ENCODE measurements at places on chromosomes 1 and 21.

DNA sequence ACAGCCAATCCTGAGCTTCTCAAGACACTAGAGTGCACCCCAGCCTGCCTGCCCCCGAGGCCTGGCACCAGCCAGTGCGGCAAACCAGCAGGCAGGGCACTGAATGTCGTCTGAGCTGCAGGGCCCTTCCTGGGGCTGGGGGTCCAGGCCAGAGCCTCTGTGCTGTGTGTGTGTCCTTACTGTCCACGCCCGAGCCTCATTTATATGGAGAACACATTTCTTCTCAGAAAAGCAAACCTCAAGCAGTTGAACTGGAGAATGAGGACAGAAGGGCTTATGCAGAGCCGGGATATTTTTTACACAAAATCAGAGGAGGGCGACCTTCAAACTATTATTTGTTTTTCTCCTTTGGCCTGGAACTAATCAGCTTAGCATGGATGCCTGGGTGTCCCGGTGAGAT is 52.7 kb downstream of the POFUT2 start:
- no peak for DNase-seq

DNA sequence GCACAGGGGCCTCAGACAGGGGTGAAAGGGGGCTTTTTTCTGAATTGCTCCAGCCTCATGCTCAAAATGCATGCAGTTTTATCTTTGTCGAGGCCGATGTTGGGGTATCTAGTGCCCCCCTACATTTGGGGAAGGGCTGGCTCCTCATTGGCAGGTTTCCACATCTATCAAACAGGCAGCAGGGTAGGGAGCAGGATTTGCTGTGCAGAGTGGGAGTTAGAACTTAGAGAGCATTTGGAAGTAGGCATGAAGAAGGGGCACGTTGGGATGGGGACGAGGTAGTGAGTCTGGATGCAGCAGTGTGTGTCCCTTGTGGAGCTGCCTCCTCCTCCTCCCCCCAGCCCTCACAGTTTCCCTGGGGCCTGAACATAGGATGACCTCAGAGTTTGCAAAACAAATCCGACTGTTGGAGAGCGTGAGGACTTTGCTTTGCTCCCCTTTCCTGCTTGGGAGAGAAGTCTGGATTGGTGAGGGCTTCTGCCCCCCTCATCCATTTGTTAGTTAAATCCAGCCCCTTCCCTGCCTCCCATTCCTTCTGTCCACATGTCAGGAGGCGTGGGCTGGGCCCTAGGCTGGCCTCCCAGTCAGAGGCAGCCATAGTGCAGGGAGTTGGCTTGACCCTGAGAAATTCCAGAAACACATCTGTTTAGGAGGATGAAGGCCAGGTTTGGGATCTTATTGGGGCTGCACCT is 36.9 kb upstream of the GPR37L1 start:
- no peak for DNase-seq

- peak; percentile 13 for DNase-seq
These were observed 143.0 kb downstream of the ELAVL4 start for GRCh38 chr1:50251702-50252101.

- no peak for DNase-seq
These were observed 320.7 kb downstream of the AJAP1 start for GRCh38 chr1:4974981-4975685.

DNA sequence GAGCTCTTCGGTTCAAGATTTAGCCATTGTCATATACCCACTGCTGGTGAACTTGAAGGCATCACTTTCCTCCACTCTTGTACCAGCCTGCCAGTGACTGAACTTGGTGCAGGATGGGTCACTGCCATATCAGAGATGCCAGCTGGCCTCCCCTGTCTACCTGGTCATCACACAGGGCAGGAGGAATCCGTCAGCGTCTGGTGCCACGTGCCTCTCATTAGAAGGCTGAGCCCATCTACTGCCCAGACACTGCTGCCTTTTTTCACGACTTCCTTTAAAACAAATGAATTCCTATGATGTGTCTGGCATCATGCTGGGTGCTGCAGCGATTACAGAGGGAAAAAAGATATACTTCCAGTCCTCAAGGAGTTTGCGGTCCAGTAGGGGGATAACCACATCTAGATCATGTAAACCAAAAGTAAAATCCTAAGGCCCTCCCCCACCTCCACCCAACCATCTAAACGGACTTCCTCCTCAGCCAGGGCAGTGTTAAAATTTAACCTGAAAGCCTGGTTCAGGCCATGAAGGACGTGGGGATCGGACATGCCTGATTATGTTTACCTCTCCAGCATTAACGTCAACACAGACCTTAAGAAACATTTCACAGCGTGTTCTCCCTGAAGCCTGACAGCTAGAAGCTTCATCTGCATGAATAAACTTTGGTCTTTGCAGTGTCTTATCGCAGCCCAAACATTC is 29.2 kb upstream of the PDE9A start:
- no peak for DNase-seq

GRCh38 chr1:47529520-47530098 is 91.8 kb downstream of the FOXD2 start:
- no peak for DNase-seq

DNA sequence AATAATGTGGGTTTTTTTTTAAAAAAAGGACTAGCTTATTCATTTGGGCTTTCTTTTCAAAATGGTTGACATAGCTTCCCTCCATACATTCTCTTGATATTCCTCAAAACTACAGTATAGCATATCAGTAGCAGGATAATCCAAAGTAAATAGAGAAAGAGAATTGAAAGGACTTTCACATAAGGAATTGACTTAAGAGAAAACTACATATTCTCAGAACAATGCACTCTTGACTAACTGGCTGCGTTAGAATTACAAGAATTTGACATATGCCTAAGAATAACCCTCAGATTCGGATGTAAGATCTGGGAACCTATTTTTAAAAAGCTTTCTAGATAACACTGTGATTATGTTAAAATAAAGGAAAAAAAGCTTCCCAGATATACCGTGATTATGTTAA is 3.1 kb downstream of the PRKAB2 start:
- peak; percentile 58 for DNase-seq

DNA sequence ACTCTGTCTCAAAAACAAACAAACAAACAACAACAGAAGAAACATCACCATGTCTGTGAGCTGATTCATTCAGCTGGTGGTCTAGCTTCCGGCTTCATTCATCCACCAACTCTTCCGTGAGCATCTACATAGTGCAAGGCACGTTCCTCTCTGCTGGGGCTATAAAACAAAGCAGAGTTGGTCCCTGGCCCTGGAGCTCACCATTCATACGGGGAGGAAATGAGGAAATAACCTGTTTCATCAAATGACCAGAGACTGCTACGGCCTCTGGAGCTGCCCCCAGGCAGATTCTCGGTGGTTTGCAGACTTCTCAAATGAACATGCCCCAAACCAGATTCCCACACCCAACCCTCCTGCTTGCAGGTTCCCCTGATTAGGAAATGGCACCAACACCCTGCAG is 41.0 kb upstream of the ID3 start:
- DNase-seq, result no peak

DNA sequence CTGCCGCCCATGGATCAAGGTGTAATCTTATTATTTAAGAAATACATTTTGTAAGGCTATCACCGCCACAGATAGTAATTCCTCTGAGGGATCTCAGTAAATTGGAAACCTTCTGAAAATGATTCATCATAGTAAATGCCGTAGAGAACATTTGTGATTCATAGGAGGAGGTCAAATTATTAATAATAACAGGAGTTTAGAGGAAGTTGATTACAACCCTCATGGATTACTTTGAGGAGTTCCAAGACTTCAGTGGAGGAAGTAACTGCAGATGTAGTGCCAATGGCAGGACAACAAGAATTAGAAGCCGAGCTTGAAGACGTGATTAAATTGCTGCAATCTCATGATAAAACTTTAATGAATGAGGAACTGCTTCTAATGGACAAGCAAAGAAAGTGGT is 280.1 kb downstream of the PTPRC start:
- no peak for DNase-seq

DNA sequence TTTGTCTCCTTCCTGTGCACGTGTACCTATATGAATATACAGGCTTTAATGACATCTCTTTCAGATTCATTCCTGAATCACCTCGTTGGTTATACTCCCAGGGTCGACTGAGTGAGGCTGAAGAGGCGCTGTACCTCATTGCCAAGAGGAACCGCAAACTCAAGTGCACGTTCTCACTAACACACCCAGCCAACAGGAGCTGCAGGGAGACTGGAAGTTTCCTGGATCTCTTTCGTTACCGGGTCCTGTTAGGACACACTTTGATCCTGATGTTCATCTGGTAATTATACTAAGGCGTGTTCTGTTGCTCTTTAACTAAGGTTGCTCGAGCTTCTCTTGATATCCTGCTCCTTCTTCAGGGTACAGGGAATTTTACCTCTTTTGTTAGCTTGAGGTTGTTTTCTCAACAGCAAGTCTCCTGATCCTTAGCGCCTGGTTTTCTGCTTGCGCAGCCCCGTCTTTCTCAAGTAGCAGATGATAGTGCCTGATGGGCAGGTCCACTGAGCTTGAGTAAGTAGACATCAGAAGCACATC is 55.1 kb downstream of the SLC22A15 start:
- no peak for DNase-seq

DNA sequence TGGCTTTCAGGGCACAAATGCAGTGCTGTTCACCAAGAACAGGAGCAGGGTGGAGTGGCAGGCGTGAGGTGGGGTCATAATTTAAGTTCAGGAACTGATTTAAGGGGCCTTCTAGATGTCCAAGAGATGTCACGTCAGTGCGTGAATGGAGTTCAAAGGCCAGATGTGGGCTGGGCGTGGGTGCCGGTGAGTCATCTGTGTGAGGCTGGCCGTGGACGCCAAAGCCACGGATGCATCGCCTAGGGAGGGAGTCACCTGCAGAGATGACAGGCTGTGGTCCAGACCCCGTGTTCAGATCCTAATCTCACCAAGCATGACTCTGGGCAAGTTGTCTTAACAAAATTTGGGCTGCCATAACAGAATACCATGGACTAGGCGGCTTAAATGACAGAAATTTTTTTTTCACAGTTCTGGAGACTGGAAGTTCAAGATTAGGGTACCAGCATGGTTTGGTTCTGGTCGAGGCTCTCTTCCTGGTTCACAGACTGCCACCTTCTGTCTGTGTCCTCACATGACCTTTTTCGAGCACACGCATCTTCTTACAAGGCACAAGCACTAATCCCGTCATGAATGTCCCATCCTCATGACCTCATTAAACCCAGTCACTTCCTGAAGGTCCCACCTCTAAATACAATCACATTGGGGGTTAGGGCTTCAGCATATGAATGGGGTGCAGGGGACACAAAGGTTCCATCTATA is 109.6 kb downstream of the PRDM2 start:
- DNase-seq, result no peak
